ENCODE measurements at places on chromosomes 2 and 18.

DNA sequence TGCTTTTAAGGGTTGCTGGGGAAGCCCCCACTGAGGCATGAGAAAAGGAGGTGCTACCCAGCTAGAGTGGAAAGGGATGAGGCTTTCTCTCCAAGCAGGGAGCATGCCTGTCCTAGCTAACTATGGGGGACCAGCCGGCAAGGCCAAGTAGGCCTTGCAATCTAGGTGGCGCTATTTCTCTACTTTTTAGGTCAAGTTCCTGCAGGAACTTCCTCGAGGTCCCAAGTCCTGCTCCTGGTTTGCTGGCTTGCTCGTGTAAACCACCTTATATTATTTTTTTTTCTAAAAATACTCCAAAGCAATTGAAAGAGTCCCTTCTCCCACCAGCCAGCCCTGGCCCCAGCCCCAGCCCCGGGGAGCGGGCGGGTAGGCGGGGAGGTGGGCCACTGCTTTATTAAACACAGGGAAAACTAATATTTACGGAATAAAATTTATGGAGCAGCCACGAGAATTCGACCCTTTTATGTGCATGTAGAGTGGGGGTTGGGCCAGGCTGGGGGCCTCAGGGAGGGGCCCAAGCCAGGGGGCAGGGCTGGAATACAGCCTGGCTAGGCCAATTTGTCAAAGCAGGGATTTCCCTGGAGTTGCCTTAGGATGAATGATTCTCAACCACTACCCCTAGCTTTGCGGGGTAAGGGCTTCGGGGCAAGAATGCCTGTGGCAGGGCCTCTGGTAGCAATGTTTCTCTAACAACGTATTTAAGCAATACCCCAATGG lies 12.8 kb upstream of the IHH start:
- peak; percentile 41 for DNase-seq

GRCh38 chr18:21747764-21748693 lies 7.4 kb downstream of the MIB1 start:
- peak; percentile 25 for DNase-seq

DNA sequence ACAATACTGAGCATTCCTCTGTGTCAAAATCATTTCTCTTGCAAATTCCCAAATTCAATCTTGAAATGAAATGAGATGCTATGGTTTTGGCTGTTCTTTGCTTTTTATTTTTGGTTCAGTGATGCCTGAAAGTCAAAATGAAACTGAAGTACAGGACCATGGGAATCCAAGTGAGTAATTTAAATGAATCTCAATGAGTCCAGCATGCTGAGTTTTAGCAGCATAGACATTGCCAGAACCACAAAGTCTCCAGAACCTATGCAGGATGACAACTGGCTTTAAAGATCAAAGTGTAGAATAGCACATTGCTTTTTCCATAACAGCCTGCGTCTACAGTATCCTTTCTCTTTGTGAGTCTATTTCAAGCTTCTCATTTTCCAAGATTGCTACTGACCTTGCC lies 1050.7 kb upstream of the PIK3C3 start:
- no peak for DNase-seq

- no peak for DNase-seq
These were observed 1.4 kb downstream of the CERKL start for GRCh38 chr2:181655519-181655918.

GRCh38 chr2:101388232-101388631 lies 929 bp upstream of the CREG2 start:
- no peak for DNase-seq

DNA sequence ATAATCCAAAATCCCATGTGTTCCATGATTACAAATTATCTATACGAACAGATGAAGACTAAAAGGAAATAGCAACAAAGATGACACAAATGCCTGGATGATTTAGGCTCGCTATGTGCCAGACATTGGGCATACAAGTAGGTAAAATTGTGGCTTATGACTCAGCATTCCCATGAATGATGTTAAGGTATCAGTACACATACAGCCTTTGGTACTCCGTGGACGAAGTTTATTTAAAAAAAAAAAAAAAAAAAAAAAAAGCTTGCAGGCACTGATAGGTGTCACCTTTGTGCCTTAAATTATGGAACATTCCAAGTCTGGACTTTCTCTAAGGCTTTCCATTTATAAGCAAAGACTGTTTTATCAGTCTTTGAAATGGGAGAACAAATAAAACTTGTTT lies 2.7 kb downstream of the CHAC2 start:
- DNase-seq, result peak; percentile 45

DNA sequence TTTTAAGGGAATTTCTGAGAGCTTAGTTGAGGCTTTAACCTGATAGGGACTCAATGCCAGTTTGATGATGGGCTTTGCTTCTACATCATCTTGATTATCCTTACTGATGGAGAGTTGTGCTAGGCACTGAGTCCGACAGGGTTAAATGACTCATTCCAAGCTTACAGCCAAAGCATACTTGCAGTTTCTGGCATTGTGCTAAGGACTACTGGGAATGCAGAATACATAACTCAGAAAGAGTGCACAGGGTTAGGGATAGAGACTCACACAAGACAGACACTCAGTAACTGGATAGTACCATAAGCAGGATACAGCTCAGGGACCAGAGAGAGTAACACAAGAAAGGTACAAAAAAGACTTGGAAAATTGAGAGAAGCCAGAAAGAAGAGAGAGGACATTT lies 94.1 kb upstream of the SLC14A2 start:
- DNase-seq, result no peak

- no peak for DNase-seq
These were observed 35.3 kb downstream of the DDX1 start for GRCh38 chr2:15626967-15627366.

DNA sequence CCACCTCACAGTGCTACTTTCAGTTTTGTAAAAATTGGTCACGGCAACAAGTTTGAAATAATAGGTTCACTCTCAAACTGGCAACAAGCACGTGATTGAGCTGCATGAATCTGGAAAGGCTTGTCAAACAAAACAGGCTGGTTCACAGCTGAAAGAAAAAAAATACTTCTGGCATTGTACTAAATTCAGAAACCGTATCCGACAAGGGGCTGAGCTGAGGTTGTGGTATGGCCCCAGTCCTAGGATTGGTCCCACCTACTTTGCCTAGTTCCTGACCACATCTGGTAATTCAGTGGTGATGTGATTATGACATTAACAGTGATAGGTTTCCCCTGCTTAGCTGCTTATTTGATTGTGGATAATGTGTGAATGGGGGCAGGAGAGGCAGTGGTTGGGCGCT lies 326.5 kb upstream of the THUMPD2 start:
- DNase-seq, result no peak

DNA sequence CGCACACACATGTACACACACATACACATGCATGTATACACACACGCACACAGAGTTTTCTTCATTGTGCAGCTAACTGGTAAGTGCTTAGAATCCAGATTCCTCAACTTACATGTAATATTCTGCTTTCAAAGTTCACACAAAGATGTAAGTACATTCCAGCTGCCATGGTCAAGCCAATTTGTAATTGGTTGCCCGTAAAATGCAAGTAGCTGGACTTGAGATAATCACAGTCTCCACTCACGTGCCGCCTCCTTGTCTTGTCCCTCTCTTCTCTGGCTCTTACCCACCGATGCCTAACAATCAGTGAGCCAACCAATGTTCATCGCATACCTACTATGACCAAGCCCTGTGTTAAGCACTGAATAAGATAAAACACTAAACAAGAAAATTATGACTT lies 77.8 kb downstream of the SOCS6 start:
- DNase-seq, result no peak

GRCh38 chr2:206494061-206494460 lies 50.7 kb downstream of the ADAM23 start:
- DNase-seq, result no peak

DNA sequence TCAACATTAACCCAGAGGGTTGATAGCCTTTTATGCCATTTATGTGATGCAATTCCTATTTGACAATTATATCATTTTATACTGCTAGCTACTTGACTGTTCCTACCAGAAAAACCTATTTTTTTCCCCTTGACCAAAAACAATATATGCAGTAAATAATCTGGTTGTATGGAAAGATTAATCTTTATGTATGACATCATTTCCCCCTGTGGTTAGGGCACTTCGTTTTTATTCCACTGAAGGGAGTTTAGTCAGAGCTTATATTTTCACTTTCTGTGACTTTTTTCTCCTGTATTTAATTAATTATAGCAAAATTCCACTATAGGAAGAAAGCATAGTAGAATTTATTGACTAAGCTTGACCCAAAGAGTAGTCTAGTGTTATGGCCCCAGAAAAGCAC lies 107.6 kb downstream of the HAUS1 start:
- DNase-seq, result peak; percentile 64

GRCh38 chr2:211159972-211160371 lies 603.6 kb downstream of the CPS1 start:
- no peak for DNase-seq

DNA sequence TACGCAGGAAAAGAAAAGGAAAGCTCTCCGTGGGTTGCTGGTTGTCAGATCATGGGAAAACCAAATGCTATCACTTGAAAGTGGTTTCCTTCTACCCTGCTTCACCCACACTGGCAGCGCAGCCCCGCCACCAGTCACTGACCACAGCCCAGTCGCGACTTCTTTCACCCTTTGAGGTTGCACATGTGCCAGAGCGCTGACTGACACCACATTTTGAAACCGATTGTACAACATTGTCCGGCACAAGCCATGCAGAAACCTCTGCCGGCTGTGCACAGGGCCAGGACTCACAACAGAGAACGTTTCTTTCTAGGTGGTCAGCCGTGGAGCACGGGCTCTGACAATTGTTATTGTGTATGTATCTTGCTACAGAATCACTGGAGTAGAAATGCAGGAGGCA lies 827.2 kb upstream of the POU3F3 start:
- DNase-seq, result no peak

- DNase-seq, result peak; percentile 58
These were observed 9.6 kb downstream of the IMMT start for GRCh38 chr2:86185517-86186212.

GRCh38 chr18:12060182-12060870 lies 33.3 kb upstream of the ANKRD62 start:
- no peak for DNase-seq

DNA sequence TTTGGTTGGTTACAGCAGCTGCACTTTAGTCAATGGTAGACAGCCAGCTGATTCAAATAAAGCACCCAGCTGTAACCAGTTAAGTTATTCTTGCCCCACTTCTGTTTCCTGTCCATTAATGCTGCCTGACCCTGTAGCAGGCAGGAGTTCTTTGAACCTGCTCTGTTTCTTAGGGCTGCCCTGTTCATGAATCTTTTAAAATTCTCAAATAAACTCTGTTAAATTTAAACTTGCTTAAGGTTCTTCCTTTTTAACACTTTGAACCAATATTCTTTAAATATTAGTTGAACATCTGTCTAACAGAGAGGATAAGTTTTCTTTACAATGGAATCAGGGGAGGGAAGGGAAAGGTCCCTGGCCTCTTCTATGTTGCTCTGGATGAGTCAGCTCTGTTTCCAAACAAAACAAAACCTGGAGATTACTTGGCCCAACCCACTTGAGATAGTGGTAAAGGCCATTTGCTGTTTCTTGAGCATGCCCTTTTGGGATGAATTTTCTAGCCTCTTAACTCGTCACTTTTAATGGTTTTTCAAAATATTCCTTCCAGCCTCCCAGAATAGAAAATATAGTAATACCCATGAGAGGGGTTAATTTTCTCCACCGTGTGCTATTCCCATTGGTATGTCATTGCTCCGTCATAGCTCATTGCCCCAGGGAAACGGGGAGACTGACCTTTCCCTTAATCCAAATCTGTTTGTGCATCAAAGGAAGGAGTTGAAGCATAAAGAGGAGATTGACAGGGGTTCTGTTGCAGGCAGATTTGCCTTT lies 112.1 kb upstream of the FHL2 start:
- no peak for DNase-seq

- DNase-seq, result no peak
These were observed 107.3 kb downstream of the SH3BP4 start for GRCh38 chr2:235059161-235059560.

- no peak for DNase-seq
These were observed 159.2 kb upstream of the ID2 start for GRCh38 chr2:8522687-8523086.

DNA sequence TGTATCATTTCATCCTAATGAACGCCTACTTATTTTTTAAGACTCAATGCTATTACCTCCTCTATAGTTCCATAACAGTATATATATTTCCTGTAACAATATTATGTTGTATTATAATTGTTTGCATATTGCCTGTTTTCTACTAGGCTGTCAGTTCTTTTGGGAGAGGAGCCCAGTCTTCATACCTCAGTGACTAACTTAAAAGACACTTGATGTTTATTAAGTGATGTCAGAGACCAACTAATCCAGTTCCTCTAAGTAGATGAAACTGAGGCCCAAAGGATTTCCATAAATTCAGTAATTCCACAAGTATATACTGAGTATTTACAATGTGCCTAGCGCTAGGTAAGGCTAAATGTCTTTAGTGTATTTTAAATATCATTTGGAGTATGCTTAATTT lies 48.9 kb upstream of the AAK1 start:
- DNase-seq, result no peak

DNA sequence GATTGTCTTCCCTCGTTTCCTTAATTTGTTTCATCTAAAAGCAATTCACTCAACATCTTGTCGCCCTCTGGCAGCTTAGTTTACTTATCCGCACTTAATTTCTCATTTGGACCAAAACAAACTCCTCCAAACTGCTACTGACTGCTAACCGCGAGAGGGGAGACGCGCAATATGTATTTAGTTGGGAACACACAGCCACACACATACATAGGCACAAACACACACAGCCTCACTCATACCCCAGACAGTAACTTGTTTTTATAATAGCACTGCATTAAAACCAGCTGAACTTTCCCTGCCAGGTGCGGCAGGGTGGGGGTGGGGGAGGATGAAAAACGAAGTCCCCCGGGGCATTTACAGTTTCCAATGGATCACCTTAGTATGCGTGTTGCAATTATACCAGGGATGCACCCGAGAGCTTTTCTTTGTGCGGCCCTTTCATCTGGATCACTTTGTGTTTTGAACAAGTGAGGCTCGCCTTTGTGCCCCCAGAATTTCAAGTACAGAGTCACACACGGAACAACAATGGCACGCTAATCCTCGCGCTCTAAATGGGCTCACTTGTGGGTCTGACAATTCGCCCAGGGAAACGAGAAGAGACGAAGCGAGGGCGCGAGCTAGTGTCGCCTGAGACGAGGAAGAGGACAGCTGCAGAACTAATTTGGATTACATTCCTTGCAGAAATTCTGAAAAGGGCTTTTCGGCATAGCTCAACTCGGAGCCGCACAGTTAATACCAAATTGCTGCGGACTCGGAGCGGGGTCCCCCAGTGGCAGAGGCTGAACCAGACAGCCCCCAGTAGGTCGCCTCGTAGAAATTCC lies 2.4 kb downstream of the ERBB4 start:
- no peak for DNase-seq

- DNase-seq, result no peak
These were observed 34.5 kb downstream of the STK39 start for GRCh38 chr2:168212866-168213265.

GRCh38 chr2:231530099-231531011 lies at the start of gene NMUR1:
TSS of gene NMUR1 (minus strand) at chr2:231530445. CDS start at chr2:231530361, 84 bp downstream.
- peak; percentile 75 for DNase-seq

GRCh38 chr2:178233428-178233827 lies 39.1 kb downstream of the OSBPL6 start:
- DNase-seq, result no peak

- peak; percentile 95 for DNase-seq
These were observed at the start of gene INO80C for GRCh38 chr18:35497370-35498197. TSS of gene INO80C (minus strand) at chr18:35497960. CDS start at chr18:35497874, 86 bp downstream.
